HS-5 (cell line): ENCODE measurements at places on chromosomes 16 and 17.

DNA sequence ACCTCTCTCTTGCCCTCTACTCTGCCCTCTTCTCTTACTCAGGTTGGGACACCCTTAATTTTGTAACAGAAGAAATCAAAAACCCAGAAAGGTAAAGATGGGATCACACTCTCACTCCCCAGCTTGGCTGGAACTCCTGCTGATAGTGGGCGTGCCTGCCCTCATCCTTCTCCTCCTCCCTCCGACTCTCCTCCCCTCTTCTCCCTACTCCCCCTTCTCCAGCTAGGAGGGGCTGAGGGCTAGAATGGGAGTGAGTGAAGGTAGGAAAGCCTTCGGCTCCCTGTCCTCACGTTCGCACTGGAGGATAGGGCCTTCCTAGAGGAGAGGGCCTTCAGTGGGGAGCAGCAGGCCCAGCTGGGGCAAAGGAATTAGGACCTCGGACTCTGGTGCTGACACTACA is 20.3 kb downstream of the SLC7A6OS start:
- no peak for DNase-seq

- no peak for DNase-seq
Observed at GRCh38 chr17:1931844-1932579, 93.1 kb downstream of the RTN4RL1 start.

- DNase-seq = no peak
Observed at GRCh38 chr17:46003907-46004748, 5.1 kb downstream of the STH start.

GRCh38 chr16:630249-630814 is 453 bp upstream of the WFIKKN1 start:
- DNase-seq = no peak

DNA sequence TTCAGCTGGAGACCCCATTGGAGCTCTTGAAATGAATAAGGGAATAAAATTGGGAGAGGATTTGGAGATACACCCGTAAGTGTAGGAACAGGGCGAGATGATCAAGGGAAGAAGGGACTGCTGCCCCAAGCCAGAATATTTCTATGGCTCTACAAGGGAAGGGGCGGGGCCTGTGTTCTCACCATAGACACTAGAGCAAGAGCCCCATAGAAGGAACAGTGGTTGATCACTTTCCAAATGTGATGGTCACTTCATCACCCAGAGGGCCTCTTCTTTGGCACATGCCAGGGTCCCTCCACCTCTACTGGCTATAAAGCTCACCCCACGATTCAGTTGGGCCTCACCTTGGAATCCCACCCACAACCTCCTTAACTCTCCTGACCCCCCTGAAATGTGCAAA is 25.0 kb downstream of the GPRC5B start:
- DNase-seq = no peak

DNA sequence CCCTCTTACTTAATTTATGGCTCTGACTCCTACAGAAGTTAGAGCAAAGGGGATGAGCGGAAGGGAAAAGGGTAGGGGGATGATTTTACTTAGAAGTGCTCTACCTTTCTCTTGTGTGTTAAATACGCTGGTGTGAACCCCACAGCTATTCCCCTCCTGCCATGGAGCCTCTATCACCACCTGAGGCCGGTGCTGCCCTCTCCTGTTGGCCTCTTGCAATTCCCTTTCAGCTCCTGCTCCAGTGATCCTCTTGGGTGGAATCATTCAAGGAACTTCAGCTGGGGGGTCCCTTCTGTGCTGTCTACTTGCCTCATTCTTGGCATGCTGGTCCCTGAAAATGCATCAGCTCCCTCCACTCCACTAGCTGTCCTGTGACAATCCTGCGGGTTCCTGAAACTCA is 41.8 kb upstream of the CDH8 start:
- DNase-seq = no peak

DNA sequence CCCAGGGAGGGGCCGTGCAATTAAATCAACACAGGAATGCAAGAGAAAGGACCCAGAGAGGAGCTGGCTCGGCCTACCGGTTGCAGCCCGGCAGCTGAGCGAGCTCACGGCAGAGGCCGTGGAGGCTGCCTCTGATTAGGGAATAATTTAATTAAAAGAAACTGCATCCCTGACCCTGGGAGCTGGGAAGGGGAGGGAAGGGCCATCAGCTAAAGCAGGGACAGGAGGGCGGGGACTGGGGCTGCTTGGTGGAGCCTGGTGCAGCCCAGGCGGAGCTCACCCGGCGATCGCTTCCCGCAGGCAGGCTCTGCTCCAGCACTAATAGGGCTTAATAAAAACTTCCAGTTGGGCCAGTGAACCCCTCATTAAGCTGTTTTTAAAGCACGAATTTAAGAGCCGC is 43.4 kb downstream of the LMF1 start:
- no peak for DNase-seq

DNA sequence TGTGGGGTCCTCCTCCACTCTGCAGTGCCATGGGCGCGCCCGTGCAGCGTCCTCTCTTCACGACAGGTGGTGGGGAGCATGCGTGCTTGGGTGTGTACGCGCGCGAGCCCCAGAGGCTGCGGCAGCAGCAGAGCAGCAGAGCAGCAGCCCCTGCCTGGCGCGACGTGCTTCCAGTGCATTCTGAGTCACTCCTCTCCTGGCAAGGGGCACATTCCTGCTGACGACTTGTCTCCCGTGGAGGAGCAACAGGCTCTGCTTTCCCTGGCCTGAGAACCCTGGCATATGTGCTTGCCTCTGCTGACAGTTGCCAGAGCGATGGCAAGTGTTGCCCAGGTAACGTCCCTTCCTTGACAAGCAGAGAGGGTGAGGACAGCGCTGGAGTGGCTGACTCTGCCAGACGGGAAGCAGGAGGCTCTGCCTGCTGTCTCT is 133.8 kb upstream of the PLCG2 start:
- no peak for DNase-seq

DNA sequence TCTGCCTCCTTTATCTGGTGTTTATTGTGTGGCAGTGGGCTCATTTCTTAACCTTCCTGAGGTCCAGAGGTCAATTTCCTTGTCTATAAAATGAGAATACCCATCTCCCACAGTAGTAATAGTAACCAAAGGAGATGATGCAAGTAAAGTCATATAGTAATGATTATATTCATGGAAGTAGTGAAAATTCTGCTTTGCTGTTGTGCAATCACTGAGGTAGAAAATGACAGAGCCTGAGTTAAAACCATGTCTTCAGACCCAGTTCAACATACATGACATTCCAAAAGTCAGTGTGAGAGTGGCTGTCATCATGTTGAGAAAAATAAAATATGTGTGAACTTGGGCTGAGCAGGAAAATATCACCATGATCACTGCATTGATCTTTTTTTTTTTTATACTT is 864 bp upstream of the UMOD start:
- DNase-seq = no peak

DNA sequence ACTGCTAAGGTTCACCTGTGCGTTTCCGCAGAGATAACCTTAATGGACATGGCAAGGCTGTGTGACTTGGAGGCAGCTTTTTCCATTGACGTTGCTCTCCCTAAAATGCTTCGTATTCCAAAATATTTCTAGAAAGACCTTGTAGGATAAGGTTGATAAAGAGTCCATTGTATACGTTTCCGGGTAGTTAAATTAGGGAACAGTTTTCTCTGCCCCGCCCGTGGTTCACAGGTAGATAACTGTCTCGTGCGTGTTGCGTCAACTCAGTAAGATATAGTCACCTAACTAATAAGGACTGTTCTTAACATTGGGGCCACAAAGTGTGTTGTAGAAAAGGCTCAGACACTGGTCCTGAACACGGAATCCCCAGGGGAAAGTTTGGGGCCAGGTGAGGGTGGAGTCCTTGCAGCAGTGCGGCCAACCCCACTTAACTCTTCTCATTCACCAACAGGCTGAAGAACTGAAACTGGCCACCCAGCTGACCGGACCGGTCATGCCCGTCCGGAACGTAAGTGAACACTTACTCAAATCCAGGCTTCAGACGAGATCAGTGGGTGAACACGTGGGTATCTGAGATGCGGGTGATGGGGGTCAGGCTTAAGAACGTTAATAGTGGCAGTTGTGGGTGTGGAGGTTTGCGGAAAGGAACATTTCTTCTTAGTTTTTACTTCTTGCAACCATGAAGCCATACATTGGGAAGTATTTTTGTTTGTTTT is 1.6 kb downstream of the RPL13 start:
- DNase-seq = no peak

DNA sequence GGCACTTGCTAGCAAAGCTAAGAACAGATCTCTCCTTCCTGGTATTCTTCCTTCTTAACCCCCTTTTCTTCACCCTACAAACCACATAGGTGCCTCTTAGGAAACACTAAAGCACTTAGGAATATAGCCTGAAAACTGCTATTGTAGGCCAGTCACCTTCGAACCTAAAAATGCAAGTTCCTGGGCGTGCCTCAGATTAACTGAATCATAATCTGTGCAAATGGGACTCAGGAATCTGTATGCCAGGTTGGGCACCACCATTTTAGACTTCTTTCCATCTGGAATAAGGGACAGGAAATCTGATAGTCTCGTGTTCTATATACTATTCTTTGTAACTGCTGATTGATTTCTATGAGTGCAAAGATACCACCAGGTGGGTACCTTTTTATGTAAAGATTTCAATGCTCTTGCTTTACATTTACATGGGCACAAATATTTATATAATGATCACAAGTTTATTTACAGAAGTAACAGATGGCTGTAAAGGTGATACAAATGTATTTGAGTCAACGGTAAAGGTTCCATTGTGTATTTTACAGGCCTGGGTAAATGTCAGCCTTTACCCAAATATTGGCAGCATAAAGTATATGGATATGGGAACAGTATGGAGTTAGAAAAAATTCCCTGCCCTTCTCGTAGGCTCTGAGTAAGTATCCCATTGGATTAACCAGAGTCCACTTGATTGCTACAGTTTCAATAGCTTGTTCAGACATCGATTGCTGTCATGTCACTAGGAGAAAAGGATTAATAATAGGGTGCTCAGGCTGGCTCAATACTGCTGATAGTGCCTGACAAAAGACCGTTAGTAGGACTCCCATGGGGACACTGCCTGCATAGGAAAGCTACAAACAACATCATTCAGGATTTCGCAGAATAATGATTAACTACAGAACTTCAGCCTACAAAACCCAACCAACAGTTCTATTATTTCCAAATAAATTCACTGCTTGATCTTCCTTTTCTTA is 124.7 kb downstream of the SNX11 start:
- no peak for DNase-seq

- peak; percentile 8 for DNase-seq
Observed at GRCh38 chr16:81940781-81941560, 70.3 kb downstream of the SDR42E1 start.

DNA sequence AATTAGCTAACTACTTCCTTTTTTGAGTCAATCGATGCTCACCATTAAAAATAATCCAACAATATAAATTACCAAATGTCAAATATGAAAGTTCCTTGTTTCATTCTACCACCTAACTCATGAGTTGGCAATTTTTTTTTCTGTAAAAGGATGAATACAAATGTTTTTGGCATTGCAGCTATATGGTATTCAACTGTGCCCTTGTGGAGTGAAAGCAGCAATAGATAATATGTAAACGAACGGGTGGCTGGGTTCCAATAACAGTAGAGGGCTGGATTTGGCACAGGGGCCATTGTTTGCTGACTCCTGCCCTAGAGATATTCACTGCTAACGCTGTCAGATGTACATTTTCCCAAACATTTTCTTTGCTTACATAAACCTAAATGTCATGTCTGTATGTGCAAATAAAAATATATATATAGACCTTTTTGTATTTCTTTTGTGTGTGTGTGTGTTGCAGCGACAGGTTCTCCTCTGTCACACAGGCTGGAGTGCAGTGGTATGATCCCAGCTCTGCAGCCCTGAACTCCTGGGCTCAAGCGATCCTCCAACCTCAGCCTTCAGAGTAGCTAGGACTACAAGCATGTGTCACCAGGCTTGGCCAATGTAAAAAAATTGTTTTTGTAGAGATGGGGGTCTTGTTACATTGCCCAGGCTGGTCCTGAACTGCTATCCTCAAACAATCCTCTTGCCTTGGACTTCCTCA is 73.9 kb downstream of the RPGRIP1L start:
- no peak for DNase-seq

DNA sequence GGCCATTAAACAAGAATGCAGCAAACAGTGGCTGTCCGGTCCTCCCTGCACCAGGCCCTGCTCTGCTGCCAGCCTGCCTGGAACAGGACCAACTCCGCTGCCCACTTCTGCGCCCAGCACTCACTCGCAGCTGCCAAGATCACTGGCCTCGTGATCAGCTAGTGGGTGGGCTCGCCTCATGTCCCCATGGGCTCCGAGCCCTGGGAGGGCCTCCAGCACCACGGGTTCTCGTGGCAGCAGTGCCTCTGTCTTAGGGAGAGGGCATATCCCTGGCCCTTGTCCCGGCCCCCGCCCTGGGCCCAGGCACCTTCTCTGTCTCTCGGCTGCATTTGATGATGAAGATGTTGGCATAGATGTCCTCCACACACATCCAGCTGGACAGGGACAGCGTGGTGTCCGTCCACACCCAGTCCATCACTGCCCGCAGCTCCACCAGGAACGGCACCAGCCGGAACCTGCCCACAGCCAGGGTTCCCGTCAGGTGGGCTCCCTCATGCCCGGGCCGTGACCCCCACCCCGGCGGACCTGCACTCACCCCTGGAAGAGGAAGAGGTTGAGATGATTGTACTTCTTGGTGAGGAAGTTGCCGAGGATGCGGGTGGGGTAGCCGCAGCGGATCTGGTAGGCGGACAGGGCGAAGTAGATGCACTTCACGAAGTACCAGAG is 13.1 kb downstream of the CTU2 start:
- DNase-seq = no peak

GRCh38 chr17:45227926-45228762 is 6.5 kb downstream of the FMNL1 start:
- no peak for DNase-seq

DNA sequence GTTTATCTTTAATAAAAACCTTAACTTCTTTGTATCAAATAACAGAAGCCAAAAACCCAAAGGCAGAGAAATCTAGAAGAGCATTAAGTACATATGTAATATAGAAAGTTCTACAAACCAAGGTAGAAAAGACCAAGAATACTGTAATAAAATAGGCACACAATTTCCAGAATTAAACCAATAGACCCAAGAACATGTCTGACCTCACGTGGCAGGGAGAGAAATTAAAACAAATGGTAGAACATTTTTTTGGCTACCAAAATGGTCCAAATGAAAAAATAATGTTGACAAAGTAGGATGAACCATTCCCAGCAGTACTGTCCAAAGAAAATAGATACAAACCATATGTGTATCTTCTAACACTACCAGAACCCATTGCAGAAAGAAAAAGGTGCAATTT is 183.5 kb downstream of the CPPED1 start:
- DNase-seq = no peak

- no peak for DNase-seq
Observed at GRCh38 chr17:78138204-78139060, 7.8 kb upstream of the C17orf99 start.

DNA sequence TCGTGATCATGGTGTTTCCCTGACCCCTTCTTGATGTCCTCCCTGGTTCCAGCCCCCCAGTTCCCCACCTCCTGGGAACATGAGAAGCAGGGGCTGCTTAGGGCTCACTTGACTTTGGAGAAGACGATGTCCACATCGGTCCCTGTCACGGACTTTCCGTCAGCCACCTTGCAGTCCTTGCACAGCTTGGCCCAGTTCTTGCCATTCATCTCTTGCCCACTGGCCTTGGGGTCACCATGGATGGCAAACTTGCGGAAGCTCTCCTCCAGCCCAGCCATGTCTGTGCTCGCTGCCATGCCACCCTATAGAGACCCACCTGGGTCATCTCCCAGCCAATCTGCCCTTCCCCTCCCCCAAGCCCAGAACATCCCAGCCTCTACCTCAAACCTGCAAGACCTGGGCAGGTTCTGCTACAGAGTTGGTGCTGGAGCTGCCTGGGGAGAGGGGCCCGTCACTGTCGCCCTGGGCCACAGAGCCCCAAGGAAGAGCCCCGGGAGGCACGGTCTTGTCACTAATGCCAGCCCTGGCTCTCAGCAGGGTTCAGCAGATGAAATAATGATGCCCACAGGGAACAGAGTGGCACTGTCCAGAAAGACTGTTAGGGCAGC is 2.4 kb downstream of the TPPP3 start:
- no peak for DNase-seq
